ENCODE measurements at places on chromosomes 7 and 10.

DNA sequence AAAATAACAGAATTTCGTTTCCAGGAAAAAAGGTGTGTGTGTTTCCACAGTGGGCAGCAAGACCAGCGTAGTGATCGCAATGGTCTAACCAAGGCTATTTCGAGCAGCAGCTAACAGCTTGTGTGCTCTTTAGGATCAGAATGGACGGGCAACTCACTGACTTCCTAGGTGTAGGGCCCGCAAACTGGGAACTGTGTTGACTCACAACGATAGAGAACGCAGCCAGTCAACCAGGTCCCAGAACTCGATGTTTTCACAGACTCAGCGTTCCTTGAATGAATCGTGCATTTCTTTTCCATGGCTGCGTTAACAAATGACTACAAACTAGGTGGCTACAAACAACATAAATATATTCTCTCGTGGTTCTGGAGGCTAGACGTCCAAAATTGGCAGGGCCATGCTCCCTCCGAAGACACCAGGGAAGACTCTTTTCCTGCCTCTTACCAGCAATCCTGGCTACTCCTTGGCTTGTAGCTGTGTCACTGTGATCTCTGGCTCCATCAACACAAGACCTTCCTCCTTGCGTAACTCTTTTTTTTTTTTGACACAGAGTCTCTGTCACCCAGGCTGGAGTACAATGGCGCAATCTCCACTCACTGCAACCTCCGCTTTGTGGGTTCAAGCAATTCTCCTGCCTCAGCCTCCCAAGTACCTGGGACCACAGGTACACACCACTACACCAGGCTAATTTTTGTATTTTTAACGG lies 39.1 kb downstream of the PODXL start:
- no peak for DNase-seq

DNA sequence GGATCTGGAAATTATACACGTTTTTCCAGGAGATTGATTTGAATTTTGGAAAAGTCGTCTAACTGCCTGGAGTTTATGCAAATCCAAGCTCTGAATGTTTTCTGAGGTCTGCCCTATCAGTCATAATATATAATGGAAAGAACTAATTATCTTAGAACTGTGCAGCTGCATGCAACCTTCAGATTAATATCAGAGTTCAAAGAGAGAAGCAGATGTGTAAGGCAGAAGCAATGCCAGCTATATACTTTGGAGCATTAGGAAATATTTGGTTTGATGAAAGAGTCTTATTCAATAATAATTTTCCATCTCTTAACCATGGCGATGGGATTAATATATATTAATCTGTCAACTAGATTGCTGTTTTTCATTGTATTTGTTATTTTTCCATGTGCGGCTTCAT lies 500.9 kb downstream of the NEBL start:
- no peak for DNase-seq

- DNase-seq, result no peak
Observed at GRCh38 chr7:19113855-19114550, 3.4 kb downstream of the TWIST1 start.

DNA sequence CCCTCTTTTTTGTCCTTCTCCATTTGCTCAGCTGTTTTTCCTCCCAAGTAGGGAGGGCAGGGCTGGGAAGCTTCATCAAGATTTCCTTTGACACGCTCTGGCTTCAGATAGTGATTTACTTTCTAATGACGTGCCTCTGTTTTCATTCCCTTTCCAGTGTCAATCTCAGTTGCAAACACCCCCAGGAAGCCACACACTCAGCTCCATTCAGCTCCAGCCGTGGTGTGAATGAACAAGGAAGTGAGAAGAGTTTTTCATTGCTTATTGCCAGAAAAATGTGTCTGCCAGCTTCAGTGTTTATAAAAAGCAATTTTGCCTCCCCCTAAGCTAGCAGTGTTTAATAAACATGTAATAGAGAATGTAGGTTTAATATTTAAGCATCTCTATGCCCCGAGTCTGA lies 108.7 kb upstream of the DPP6 start:
- DNase-seq, result no peak

Measured in stimulated activated CD8-positive, alpha-beta memory T cell treated with anti-CD3 and anti-CD28 coated beads, Interleukin-7, amount 100 ng/mL, for 1 hour (primary cell).